Posterior vena cava (tissue), 2 donors: ENCODE measurements at places on chromosomes 12 and 14.

DNA sequence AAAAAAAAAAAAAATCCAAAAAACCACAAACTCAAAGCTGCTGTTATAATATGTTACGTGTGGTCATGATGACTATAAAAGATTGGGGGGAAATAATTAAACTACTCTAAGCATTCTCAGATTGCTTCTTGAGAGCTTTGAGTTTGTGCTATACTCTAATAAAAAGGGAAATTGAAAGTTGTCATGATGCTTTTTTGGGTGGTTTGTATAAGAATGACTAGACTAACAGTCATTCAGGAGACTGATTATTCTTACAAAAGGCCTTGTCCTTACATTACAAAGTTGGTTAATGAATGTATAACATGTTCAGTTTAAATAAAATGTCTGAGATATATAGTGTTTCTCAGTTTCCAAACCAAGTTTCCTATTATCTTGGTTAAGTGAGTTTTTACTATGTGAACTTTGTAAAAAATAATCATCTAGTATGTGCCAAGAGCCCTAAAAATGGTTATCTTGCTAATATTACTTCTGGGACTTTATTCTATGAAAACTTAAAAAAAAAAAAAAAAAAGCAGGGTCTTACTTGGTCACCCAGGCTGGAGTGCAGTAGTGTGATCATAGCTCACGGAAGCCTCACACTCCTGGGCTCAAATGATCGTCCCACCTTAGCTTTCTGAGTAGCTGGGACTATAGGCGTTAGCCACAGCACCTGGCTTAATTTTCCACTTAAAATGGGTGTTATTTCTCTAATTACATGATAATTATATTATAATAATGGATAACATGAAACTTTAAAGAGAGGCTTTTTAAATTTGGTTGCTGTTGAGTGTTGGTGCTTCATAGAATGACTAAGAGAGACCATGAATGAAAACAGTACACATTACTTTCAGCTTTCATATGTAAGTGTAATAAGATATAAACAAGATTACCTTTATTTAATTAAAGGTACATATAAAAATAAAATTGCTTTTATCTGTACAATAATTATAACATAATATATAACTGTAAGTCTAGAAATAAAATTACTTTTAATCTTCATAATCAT lies 459.6 kb upstream of the RGS6 start:
- no peak for DNase-seq

DNA sequence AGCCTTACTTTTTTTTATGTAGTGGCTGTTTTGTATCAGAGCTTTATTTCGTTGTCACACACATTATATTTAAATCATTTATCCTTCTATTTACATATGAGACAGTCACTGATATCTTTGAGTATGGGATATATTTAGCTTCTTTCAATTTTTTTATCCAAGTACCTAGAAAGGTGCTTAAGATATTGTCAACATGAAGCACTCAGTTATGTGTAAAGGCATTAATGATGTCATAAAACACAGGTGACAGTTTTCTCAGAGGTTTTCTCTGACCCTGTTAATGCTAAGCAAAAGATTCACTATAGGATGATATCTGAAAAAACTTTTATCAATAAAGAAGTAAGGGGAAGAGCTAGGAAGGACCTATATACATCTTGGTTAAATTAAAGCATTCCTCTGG lies 23.2 kb downstream of the LRFN5 start:
- DNase-seq = no peak

GRCh38 chr14:50728836-50729235 lies 60.7 kb upstream of the SAV1 start:
- no peak for DNase-seq

- no peak for DNase-seq
These were observed 16.6 kb upstream of the GNPTAB start for GRCh38 chr12:101847325-101847724.

- DNase-seq = peak; percentile 69
These were observed 110.6 kb downstream of the PRMT8 start for GRCh38 chr12:3601461-3602150.

DNA sequence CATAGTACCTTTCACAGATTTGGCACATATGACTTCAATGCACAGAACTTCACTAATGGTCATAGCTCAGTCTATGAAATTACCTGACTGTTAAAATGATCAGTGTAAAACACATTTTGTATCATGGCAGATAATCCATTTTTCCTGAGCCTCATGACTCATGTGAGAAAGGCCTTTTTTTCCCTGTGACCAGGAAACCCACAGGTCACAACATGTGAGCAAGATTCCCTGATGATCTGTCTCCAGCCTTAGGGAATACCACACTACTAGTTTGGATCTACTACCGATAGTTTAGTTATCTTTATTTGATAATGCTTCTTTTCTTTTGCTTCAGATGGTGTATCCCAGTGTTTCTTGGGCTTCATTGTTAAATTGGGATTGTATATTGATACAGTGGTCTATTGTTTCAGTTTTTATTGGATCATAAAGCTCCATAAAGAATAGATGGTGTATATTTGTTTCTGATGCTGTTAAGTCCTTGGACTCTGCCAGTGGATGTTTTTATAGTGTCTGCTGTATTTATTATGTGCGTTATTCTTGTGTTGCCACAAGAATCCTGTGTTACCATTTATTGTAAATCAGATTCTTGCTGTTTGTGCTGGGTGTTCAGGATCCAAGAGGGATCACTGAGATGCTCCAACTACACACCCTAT lies 248.7 kb upstream of the PELI2 start:
- no peak for DNase-seq
